Activated B cell treated with CpG ODN at 0.5 μM for 24 hours (primary cell): ENCODE measurements at places on chromosomes 3 and 15.

DNA sequence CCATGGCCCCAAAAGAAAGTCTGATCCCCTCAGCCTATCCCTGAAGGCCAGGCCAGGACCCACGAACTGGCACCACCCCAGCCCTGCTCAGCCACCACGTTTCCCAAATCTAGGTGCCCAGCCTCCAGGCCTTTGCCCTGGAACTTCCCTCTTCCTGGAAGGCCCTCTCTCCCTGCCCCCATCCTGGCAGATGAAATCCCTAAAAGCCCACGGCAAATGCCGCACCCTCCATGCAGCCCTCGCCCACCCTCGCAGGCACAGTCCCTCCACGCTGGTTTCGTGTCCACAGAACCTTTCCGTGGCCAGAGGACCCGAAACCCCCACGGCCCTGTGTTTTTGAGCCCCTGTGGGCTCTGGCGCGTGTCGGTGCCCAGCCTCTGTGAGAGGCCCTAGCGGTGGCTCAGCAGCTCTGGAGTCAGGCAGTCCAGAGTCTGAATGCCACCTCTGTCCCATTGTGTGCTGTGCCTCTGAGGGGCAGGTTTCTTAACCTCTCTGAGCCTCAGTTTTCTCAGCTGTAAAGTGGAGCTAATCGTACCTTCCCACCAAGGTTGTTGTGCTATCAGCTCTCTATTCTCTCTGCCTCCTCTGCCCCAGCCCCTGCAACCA lies 138.5 kb upstream of the IQSEC1 start:
- DNase-seq: no peak

DNA sequence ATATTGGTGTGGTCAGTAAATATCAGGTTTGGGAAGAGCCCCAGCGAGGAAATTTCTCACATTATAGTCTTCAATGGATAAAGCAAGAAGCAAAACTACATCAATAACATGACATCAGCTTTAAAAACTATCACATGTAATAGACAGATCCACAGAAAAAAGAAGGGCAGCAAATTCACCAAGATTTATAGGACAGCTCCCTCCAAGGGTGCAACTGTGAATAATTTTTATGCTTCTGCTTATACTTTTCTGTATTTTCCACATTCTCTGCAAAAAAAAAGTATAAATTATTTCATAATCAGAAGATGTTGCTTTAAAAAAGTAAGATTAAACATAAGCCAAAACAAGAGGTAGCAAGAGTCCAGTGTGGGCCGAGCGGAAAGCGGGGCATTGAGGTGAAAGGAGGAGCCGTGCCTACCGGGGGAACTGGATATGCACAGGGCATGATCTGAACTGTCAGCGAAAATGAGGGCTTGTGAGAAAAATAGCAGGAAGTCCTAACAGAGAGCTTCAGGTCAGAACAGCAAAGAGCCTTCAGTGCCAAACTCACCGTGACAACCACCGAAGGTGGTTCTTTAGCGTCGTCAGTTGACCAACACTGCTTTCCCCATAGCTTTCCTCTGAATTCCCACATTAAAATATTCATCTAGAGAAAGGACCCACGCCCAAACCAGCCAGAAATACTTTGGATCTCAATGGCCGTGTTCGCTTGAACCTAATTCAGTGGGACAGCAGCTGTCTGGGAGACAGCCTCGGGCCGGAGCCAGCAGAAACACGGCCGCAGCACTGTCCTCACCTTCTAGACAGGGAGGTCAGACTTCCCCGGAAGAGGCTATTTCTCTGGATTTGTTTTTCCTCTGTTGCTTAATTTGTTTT lies 59.8 kb downstream of the FAM174B start:
- DNase-seq: no peak

DNA sequence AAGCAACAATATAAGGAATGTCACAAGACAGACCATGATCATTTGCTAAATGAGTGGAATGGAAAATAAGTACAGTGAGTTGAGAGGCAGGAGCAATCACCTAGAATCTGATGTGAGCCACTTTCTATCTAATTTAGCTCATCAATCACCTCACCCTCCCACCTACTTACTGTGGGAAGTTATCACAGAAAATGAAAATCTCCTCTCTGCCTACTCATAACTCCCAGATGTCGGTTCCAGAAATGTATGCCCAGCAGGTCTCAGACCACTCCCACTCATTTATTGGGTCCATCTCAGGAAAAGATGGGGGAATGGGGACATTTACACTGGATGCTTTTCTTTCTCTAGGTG lies 270.9 kb downstream of the FHIT start:
- DNase-seq: no peak

- no peak for DNase-seq
Measured at GRCh38 chr3:71285086-71285485, 298.4 kb downstream of the FOXP1 start.

GRCh38 chr15:54722342-54722986 lies 474.3 kb downstream of the RSL24D1 start:
- no peak for DNase-seq

DNA sequence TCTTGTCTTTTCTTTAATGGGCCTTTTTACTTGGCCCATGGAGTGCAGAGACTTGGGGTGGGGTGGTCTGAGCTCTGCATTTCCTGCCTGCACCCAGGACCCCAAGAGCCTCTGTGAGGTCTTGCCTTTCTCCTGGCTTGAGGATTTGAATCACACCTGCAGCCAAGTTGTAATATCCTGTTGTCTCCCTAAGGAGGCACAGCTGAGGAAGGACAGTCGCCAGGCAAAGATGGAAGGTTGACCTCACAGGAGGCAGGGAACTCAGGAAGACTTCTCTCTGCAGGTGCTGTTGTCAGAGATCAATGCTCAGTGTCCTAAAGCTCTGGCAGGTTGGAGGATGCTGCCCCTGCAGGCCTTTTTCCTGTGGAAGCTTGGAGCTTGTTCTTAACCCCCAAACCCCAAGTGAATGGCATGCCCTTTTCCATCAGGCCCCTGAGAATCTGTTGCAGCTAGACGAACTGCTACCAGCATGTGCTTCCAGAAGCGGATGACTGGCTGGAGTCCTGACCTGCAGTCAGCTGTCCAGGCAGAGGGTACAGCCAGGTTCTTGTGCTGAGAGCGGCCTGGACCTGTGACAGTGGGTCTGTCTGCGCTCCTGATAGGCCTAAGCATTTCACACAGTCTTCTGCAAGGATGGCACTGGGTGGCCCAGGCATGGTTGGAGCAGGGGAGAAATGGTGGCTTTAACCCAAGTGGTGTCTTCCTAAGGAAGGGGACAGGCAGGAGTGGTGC lies 120.0 kb downstream of the EEFSEC start:
- DNase-seq: no peak
